ENCODE measurements at places on chromosomes 7 and 10.

DNA sequence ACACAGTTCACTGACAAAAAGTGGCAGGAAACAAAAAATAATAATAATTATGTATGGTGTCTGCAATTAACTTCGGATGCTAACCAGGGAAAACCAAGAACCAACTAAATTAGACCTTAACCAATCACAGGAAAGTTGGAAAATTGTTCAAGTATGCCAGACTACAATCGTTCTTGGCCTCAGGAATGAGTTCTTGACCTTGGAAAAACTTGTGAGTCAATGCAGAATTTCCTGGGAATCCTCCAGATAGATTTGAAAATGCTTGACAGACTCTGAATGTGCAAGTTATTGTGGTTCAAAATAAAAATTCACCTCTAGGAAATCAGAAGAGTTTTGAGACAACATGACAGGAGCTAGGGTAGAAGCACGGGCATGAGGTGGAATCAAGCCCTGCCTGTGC is 171.5 kb downstream of the C7orf25 start:
- no peak for DNase-seq

- DNase-seq = no peak
These were observed 1.6 kb upstream of the COPS6 start for GRCh38 chr7:100087055-100087750.

- no peak for DNase-seq
These were observed 131.1 kb upstream of the CHST15 start for GRCh38 chr10:124224331-124225028.

GRCh38 chr7:192701-193480 is 520 bp downstream of the FAM20C start:
- no peak for DNase-seq

- DNase-seq = no peak
These were observed 143.2 kb downstream of the SRPK2 start for GRCh38 chr7:105245398-105246114.

GRCh38 chr7:133754708-133755107 is 372.4 kb upstream of the LRGUK start:
- DNase-seq = no peak

GRCh38 chr10:110764793-110765512 is 106.8 kb upstream of the PDCD4 start:
- DNase-seq = no peak

DNA sequence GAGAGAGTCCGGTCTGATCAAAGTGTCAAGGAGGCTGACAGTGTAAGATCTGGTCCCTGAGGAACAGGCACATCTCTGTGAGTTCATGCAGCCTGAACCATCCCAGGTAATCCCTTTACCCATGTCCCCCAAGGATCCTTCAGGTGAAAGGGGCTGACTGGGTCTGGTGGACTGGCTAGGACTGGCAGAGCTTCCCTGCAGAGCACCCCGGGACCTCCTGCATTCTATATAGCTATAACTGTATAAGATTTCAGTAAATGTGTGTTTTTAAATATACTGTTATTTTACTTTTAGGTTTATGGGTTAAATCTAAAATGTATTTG is 246.8 kb downstream of the ELMO1 start:
- DNase-seq = no peak

DNA sequence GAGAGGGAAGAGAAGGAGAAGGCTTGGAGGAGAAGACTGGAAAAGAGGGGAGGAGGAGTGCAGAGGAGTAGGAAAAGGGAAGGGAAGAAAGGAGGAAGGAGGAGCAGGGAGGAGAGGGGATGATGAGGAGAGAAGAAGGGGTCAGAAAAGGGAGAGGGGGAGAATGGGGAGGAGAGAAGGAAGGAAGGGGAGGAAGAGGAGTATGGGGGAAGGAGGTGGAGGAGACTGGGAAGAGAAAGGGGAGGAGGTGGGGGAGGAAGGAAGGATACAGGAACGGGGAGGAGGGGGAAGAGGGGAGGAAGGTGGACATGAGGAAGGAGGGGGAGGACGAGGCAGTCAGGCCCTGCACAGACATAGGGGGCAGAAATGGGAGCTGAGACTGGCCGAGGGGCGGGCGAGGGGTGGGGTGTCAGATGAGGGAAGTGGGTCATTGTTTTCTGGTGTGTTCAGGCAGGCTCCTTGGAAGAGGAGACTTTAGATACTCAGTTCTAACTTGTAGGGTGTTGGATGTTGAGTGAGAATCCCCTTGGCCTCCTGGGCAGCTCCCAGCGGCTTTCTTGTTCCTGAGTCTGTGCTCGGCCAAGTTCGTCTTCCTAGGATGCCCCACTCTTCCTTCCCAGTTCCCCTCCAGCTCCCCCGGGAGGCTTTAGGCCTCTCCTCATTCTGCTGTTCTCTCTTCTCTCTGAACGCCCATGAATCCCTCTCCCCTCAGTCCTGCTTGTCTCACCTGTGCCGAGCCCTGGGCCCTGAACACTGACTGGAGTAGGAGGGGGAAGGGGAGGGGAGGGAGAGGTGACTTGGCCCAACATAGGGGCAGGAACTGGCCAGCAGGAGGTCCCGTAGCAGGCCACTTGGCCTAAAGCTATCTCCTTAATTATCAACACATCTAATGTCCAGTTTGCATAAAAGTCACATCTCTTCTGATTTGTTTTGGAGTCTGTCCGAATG is 12.8 kb upstream of the CRHR2 start:
- DNase-seq = no peak

- no peak for DNase-seq
These were observed 13.1 kb downstream of the DNAJC1 start for GRCh38 chr10:21990449-21990848.
